ENCODE measurements at places on chromosomes 7 and 10.
A peak's percentile ranks its signal among the peaks of the same experiment; 100 is the strongest.

- no peak for DNase-seq
Measured at GRCh38 chr7:3068530-3068929, 24.9 kb upstream of the CARD11 start.

- DNase-seq: no peak
Measured at GRCh38 chr10:55466806-55467504, 665.9 kb upstream of the PCDH15 start.

- DNase-seq: no peak
Measured at GRCh38 chr7:114466917-114467316, 52.3 kb downstream of the FOXP2 start.

GRCh38 chr10:128069351-128070051 lies 56.7 kb downstream of the MKI67 start:
- peak; percentile 90 for DNase-seq

DNA sequence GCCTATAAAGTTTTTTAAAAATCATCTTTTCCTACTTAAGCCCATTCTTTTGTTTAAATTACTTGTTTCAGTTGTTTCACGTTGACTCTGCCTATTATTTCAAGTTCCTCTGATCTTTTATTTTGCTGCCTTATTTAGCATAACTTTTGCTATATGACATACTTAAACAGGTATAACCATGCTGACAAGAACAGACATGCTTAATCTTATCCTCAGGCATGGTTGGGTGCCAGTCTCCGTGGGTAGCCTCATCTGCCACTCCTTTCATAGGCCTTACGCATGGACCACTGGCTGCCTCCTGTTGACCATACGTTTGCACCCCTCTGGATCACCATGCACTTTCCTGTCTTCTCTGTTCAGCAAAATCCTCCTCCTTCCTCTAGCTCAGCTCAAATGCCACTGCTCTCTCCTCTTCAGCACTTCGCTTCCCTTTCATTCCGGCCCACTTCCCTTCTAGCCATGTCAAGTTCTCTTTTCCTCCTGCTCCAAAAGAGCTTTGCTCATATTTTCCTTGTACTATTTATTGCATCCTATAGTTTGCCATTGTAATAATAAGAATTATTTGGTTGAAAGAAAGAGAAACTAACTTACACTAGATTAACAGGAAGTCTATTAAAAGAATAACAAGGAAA lies 10.0 kb upstream of the TSPAN33 start:
- no peak for DNase-seq

Data from H7 (cell line).